ENCODE measurements at places on chromosomes 1 and 21. TPM values are rescaled to one million over a fixed set of nuclear protein-coding genes. Genes with fewer than 3 reads are reported as not detected.

- DNase-seq: no peak
Observed at GRCh38 chr1:52632732-52633290, at the start of gene SHISAL2A. TSS of gene SHISAL2A (plus strand) at chr1:52633168. CDS start at chr1:52633494, 326 bp downstream.

Gene BARHL2
- total RNA-seq: not detected

Gene CCSAP
- 19.1 TPM for total RNA-seq

Gene TTLL7
- 12.0 TPM for total RNA-seq

Gene TRIM46
- total RNA-seq: 2.3 TPM

Gene S100A7
- not detected for total RNA-seq

Gene CELA3A
- not detected for total RNA-seq

Measured in RPMI7951 (cell line).